ENCODE measurements at places on chromosomes 16 and 17. TPM values are rescaled to one million over a fixed set of nuclear protein-coding genes. Genes with fewer than 3 reads are reported as not detected.

VAT1L gene
- 1.1 TPM for total RNA-seq

DNA sequence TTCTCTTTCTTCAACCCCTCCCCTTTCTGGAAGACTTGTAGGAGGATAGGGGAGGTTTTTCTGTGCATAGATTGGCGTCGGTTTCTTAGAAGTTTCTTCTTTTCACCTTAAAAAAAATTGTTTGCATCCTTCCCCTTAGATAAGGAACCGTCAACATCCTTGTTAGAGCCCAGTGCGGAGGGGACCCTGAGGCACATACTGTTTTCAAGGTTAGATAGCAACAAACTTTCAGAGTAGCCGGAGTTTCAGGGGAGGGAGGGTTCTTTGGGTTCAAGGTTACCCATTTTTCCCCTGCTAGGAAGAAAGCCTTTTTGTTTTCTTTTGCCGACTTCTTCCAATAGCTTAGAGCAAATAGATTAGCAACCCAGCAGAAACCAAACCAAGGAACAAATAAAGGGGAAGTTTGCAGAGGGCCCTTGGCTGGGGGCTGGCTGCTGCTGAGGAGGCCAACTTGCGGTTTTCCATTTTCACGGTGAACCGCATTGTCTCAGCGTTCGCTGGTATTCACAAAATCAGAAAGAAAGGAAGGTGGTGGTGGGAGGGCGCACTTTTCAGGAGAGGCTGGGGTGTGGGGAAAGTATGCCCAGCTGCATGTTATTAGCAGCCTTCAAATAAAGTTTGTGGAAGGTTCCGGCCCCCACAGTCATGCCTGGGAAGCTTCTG, 28.8 kb downstream of the MSI2 start:
- DNase-seq = no peak

DNA sequence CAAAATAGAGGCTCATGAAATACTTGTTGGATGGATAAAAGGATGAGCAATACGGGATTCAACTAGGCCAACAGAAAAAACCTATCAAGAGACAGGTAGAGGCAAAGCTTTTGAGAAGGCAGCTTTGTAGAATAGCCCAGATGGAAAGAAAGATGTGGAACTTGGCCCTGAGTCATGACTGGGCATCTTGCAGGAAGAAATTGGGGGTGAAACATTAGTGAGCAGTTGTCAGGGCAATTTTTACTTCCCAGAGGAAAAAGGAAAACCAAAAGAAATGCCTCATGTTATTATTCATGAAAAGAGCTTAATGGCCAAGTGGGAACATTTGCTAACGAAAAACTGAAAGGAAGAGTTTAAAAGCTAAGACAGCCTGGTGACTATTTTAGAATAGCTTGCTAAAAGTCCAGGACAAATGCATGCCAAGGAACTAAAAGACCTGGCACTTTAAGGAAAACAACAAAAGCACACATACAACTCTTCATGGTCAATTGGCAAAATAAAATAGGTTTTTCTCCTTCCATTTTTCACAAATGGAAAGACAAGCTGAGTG, 180.1 kb downstream of the HS3ST3A1 start:
- no peak for DNase-seq

- peak; percentile 30 for DNase-seq
Observed at GRCh38 chr17:47949197-47949759, 7.9 kb downstream of the PNPO start.

DNA sequence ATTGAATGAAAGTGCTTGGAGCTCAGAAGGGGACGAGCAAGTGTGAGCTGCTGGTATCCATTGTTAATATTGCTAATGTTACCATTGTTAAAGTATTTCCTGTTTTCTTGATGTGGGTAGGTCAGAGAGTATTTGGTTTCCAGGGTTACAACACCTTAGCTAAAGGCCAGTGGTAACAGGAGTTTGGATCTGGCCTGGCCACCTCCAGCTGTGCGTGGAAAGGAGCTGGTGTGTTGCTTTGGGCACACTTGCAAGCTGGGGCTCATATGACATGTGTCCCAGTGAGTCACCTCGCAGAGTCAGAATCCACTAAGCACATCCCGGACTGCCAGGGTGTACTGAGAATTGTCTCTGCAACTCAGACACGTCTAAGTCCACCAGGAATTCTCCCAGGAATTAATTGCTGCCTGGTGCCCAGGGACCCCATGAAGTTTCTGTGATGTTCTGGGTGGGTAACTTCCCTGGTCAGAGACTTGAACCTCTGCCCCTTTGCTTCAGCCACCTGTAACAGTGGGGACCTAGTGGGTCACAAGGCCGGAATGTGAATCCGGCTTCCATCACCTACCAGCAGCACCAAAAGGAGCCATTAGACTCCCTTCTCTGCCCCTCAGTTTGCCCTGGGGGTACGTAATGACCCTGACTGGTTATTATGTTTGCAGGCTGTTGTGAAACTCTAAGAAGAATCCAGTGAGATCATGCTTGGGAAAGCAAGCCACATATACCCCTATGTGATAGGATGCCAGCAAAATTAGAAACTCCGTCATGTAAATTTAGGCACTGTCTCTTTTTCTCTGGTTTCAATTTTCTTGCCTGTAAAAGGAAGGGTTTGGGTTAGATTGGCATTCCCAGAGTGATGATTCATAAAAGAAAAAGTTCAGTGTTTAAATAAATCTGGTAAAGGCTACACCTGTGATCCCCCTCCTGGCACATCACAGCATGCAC, 12.8 kb downstream of the SLC6A2 start:
- peak; percentile 66 for DNase-seq

Data from pulmonary artery endothelial cell (primary cell).